ENCODE measurements at places on chromosomes 11 and 22.

DNA sequence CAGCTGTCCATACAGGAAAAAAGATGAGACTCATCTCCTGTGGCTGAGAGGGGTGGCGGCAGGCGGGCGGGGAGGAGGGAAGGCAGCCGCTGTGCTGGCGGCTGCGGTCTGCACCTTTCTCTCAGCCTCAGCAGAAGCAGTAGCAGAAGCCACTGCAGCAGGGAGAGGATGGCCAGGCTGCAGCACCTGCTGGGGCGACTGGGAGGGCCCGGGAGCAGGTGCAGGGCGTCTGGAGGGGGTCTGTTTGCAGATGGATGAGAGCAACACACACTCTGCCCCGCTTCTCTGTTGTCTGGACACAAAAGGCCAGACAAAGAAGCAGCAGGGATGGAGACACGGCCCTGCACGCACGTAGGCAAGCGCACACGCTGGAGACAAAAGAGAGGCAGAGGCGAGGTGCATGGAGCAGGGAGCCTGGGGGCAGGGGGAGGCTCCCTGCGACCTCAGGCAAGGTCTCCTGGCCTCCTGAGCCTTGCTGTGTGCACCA lies 9.3 kb upstream of the MIAT start:
- DNase-seq = no peak

DNA sequence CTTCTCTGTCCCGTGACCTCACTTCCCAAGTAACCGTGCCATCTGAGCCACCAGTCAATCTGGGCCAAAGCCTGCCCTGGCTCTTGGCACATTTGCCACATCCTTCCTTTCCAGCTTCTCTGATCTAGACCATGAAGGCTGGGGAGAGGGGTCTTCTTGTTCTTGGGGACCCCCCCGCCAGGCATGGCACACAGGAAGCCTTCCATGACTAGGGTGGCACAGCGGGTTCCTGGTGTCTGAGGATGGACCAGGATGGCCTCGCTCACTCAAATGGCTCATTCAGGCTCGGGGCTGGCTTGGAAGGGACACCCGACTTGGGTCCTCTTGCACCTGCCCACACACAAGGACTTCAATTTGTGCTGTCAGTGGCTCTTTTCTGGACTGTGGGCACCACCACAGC lies 121.3 kb downstream of the BCR start:
- DNase-seq = no peak

DNA sequence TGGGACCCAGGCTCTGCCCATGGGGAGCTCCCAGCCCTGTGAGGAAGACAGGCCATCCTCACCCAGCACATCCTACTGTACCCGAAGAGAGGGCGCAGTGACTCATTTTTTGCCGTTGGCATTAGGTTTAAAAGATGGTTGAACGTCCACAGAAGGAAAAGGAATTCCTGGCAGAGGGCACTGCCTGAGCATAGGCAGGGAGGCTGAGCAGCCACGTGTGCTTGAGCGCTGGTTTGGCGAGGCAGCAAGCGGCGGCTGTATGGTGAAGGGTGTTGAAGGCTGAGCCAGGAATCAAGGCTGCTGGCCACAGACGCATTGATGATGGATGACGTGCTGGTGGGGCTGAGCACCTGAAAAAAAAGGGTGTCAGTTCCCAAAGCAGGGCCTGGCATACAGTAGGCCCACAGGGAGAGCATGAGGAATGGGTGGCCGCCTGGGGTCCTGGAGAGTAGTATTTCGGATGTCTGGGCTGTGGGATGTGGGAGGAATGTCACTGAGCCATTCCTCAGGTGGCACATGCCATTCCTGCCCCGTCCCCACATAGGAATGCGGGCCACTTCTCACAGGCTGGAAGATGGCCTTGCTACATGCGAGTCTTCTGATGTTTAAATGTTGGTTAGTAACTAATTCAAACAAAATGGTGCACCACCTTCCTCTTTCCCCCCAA lies 112.5 kb downstream of the KIAA1671 start:
- no peak for DNase-seq

GRCh38 chr22:45776313-45776585 lies 104.6 kb downstream of the ATXN10 start:
- no peak for DNase-seq

- no peak for DNase-seq
Measured at GRCh38 chr11:72235351-72236057, 8.5 kb downstream of the PHOX2A start.

GRCh38 chr22:25361899-25362214 lies 142.4 kb downstream of the CRYBB2 start:
- no peak for DNase-seq

DNA sequence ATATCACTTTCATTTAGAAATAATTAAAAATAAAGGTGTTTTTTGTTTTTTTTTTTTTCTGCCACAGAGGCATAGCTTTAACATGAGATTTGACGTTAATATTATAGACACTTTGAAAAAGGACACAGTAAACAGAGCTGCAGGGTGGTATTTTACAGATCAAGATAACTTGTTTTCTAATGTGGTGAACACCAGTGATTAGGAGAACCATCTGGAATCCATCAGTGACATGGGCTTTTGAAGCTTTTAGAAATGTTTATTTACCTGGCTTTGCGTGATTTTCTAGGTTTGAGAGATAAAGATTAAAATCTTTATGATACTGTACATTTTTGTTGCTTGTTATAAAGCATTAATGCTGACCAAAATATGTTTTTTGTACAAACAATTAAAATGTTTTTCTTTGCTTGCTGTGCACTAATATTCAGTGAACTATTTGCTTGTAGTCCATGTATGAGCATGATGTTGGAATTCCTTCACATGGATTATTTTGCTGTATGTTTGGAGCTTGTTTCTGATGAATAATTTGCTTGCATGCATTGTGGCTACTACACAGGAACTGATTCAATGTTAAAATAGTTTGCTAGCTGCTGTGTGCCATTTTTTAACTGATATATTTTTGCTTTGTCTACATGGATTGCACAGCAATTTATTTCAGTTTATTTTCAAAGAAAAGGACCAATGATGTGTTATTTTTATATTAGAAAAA lies 352.1 kb upstream of the NARS2 start:
- DNase-seq = no peak

DNA sequence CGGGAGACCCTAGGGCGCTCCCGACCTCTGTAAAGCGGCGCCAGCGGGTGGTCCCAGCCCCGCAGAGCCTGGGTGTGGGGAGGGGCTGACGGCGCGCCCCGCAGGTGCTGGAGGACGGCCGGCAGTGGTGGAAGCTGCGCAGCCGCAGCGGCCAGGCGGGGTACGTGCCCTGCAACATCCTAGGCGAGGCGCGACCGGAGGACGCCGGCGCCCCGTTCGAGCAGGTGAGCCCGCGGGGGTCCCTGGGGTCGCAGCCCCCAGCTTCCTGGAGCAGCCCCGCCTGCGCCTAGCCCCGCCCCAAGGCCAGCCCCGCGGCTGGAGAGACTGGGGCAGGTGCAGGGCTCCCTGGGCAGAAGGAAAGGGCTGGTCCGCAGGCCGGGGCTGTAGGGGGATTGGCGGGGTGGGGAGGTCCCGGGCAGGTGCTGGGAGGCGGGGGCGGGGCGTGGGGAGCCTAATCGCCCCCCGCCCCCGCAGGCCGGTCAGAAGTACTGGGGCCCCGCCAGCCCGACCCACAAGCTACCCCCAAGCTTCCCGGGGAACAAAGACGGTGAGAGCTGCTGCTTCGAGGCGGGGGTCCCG lies 19.7 kb downstream of the EPS8L2 start:
- DNase-seq = no peak

GRCh38 chr11:65355013-65355775 lies 643 bp downstream of the TIGD3 start:
- DNase-seq = no peak

DNA sequence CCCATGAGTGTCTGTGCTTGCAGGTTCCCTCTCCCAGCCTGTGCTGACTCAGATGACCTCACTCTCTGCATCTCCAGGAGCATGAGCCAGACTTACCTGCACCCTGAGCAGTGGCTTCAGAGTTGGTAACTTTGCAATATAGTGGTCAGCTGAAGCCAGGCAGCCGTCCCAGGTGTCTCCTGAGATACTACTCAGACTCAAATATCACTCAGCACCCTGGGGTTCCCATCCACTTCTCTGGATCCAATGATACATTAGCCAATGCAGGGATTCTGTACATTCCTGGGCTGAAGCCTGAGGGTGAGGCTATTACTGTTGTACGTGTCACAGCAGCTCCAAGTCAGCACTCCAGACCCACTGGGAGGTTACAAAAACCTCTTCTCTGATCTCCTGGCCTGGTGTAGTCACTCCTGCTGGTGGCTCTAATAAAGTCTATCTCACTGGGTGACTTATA lies 87.8 kb upstream of the TOP3B start:
- DNase-seq = no peak

DNA sequence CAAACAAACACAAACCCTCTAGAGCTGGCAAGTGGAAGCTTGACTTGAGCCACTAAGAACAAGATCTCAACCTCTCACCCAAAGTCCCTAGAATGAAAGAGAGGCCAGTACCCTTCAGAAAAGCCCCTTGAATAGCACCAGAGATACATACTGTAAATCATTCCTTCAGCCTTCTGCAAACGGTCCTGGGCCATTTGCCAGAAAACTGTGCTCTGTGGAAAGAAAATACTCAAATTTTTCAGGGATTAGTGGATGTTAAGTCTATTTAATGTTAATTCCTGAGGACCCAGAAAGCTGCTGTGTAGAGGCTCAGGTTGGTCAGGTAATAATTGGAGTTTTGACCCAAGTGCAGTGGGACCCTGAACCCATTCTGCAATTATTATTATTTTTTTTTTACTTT lies 16.9 kb downstream of the SERPINH1 start:
- DNase-seq = no peak

DNA sequence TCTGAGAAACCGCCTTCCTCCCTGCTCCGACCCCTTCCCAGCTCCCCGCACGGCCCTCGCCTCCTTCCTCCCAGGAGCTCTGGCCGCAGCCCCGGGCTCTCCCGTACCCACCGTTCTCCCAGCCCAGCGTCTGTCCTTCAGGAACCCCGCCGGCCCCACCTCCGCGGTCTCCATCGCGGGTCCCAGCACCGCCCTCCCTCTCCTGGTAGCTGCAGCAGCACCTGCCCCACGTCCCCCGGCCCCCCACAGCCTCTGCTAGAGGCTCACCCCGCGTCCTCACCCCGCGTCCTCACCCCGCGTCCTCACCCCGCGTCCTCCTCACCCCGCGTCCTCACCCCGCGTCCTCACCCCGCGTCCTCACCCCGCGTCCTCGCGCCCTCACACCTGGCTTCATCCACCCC lies 85.9 kb downstream of the WNT7B start:
- DNase-seq = no peak

GRCh38 chr22:18064636-18065035 lies 13.2 kb upstream of the PEX26 start:
- DNase-seq = no peak

DNA sequence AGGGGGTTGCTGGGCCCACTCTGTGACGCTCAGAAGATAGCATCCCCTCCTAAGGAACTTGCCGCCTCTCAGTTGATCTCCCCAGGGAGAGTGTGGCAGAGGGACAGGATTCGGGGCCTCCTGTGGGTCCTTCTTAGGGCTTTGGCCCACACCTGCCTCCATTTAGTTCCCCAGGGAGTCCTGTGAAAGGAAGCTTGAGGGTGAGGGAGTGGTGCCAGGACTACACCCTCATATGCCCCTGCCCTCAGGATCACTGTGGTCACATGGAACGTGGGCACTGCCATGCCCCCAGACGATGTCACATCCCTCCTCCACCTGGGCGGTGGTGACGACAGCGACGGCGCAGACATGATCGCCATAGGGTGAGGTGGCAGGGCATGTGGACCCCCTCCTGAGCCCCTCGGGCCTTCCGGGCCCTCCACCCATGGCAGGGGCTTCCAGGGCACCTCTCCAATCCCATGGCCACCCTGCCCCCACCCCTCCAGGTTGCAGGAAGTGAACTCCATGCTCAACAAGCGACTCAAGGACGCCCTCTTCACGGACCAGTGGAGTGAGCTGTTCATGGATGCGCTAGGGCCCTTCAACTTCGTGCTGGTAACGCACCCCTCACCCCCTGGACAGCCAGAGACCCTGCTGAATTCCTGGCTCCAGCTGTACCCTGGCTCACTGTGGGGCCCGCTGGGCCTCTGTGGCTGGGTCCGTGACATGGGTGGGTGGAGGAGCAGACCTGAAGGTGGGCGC lies 3.5 kb downstream of the INPP5J start:
- DNase-seq = no peak

DNA sequence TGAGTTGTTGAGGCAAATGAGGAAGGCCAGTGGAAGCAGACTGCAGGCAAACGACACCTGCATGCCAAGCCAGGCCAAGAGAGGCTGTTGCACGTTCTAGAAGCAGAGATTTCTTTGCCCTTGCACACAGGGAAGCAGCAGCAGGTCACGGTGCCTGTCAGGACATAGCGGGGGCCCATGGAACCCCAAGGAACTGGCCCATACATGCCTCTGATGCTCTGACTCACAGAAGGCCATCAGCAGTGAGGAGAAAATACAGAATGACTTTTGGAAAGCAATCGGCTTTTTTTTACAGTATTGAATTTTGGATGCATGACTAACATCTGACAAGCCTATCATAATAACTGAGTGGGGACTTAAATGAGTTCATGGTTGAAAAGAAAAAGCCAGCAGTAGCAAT lies 123.9 kb downstream of the MPPED1 start:
- no peak for DNase-seq

- peak; percentile 52 for DNase-seq
Measured at GRCh38 chr22:36510966-36511881, 4.4 kb upstream of the FOXRED2 start.

DNA sequence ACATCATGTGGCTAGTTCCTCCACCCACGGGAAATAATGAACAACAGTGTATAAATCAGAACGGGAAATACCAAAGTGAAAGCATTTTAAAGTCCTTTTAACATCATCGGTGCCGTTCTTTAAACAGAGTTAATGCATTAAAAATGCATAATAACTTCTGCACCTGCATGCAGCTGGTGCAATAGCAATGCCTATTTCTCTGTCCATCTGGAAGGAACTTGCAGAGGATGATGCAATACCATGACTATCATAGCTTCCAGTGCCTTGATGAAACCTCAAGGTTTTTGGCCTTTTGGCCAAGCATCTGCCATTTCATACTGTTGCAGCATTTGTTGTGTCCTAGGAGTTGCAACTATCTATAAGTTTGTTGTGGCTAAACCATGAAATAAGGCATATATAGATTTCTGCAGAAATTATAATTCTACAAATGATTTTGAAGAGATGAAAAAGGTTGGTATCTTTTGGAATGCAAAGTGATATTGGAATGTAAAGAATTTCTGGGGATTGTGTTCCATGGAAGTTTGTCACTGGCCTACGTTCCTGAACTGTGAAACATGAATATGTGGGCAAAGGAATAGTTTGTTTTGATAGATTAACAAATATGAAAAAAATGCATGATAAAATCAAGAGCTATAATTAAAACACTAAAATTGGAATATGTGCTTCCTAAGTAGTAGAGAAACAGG lies 9.8 kb upstream of the EIF3F start:
- DNase-seq = peak; percentile 84
